ENCODE measurements at places on chromosomes 2 and 18.

DNA sequence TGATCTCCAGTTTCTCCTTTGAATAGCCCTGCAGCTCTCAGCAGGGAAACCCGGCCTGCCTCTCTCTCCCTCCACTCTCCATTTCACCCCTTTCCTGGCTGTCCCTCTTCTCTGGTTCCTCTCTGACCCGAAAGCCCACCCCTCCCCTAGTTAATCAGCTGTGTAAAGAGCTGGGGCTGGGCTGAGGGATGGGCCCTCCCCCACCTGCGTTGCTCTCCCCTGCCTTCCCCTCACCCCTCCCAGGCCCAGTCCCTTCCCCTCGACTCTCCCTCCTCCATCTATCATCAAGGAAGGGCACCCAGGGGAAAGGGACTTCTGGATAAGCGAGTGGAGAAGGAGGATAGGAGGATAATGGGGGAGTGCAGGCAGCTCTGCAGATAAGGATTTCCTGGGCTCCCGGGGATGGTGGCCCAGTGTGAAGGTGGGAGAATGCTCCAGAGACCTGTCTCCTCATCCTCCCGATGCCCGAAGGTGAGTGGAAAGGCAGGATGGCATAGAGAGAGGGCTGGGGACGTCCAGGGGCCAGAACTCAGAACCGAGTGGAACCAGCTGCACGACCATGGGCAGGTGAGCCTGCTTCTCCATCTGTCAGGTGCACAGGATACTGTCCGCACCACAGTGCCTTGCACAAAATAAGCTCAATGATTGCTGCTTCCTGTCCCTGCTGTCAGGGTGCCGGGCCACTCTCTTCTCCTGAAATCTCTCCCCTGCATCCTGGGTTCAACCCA, 12.0 kb downstream of the SLC30A3 start:
- DNase-seq, result no peak

- DNase-seq, result no peak
Observed at GRCh38 chr2:238295144-238296112, 7.0 kb upstream of the PER2 start.

DNA sequence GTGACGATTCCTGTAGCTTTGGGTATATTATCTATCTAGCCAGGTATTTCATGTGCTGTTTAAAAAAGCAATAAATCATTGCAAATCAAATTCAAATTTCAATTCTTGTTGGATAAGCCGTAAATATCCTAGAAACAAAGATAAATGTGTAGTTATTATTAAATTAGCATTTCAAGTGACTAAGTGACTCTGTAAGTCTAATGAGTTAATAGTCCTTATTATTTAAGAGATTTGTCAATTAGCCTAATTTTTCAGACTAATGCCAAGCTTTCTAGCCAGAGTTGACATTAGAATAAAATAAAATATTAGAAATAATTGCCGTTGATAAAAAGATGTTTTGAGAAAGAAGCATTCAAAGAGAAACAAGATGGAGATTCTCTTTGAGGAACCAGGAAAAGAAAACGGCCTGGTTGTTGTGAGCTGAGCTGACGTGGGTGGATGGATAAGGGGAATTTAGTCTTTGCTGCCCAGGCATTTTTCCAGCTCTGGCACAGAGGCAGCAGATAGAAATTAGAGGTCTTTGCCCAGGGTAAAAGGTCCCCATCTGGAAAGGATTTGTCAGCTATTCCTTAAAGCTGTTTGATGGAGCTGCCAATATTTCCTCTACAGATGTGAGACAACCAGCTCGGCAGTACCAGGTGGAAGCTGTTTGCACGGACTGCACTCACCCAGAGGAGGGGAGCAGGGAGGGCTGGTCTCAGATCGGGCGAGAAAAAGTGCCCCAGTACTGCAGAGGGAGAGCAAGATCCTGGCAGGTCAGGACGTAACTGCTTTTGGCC, 117.3 kb upstream of the SEC11C start:
- no peak for DNase-seq

DNA sequence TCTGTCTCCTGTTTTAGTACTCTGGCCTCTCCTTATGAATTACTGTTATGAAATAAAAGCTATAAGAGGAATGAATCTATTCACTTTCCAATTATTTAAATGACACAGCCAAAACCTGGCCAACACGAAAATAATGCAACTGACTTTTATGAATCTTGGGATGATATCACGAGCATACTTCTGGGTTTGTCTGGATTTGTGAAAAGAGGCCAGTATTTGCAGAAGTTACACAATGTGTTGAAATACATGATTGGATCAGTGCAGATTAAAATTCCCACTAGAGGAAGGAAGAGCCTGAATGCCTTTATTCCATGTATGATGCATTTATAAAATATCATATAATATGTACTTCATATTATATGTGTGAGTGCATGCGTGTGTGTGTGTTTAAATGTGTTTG, 418.2 kb downstream of the GRB14 start:
- DNase-seq, result no peak

- no peak for DNase-seq
Observed at GRCh38 chr18:42025491-42025890, 70.5 kb downstream of the PIK3C3 start.

- no peak for DNase-seq
Observed at GRCh38 chr2:226552571-226553285, 246.9 kb downstream of the IRS1 start.

All from stimulated activated CD8-positive, alpha-beta memory T cell treated with anti-CD3 and anti-CD28 coated beads, Interleukin-7, amount 100 ng/mL, for 48 hours (primary cell).